ENCODE measurements at places on chromosomes 6 and 20.

DNA sequence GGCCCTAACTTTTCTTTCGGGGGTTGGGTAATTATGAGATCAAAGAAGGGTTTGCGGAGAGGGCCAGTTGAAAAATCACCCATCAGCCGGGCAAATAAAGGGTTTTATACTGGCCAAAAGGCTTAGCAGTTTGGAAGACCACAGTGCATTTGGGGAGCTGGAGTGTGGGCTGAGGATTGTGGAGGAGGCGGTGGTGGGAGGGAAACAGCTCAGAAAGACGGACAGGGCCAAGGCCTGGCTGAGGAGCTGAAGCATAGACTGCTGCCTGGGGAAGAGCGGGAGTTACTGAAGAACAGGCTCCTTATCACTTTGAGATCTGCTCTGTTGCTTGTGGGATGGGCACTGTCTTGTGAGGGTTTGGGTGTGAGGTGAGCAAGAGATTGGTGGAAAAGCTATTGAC lies 144.2 kb downstream of the CARMIL1 start:
- no peak for DNase-seq

GRCh38 chr20:42756991-42757390 lies 432.7 kb downstream of the PTPRT start:
- no peak for DNase-seq

- no peak for DNase-seq
Observed at GRCh38 chr20:17985388-17986018, 16.7 kb downstream of the MGME1 start.

DNA sequence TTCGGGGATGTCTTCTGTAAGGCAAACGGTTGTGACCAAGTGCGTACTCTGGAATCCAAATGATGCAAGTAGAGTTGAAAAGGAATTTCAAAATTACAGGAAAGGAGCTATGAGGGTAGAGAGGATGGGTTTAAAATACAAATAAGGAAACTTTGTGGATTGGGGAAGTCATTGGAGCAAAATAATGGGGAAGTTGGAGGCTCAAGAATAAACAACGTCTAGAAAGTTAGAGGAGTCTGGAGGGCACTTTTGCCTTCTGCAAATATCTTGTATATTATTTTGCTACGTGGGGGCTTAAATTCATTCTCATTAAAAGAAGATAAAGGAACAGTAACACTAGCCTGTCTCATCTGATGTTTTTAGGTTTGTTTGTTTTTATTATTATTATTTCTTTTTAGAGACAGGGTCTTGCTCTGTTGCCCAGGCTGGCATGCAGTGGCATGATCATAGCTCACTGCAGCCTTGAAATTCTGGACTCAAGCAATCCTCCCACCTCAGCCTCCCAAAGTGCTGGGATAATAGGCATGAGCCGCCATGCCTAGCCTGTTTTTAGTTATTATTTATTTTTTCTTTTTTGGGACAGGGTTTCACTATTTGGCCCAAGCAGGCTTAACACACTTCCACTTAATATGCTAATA lies 55.0 kb upstream of the TNFAIP3 start:
- DNase-seq, result no peak

DNA sequence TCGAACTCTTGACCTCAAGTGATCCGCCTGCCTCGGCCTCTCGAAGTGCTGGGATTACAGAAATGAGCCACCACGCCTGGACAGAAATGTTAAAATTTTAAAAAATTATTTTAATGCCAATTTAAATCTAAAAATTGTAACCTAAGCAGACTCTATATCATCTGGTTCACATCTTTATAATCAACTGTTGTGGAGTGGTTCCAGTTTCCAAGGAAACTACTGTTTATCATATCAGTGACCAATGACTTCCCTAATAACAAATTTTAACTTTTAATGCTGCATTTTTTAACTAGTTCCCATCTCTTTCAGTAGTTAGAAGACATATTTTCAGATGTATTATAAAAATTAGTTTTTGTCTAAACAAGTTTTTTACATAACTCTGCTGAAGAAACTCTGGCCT lies 5.2 kb upstream of the BTN3A2 start:
- DNase-seq, result no peak

GRCh38 chr6:163716690-163717089 lies 302.2 kb downstream of the QKI start:
- DNase-seq, result no peak

- DNase-seq, result no peak
Observed at GRCh38 chr6:3542032-3542640, 85.3 kb upstream of the SLC22A23 start.
